ENCODE measurements at places on chromosomes 2 and 18.

- peak; percentile 0 for DNase-seq
These were observed 98.3 kb downstream of the GRB14 start for GRCh38 chr2:164523009-164523408.

DNA sequence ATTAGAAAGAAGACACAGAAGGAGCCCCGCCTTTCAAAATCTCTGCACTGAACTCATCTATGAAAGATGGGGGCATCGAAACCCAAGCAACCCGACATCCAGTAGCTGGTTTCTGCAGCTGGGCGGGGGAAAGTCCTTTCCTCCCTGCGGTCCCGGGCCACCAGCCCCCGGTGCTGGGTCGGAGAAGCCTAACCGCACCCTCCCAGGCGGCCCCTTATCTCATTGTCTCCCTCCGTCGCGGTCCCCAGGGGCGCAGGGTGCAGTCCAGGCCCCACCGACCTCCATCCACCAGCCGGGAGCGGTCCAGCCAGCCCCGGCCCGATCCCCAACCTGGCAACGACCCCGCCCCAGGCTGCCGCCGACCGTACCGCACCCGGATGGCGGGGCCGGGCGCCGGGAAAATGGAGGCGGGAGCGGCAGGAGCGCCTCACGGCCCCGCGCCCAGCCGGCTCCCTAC lies 452 bp downstream of the RAPH1 start:
- peak; percentile 3 for DNase-seq

DNA sequence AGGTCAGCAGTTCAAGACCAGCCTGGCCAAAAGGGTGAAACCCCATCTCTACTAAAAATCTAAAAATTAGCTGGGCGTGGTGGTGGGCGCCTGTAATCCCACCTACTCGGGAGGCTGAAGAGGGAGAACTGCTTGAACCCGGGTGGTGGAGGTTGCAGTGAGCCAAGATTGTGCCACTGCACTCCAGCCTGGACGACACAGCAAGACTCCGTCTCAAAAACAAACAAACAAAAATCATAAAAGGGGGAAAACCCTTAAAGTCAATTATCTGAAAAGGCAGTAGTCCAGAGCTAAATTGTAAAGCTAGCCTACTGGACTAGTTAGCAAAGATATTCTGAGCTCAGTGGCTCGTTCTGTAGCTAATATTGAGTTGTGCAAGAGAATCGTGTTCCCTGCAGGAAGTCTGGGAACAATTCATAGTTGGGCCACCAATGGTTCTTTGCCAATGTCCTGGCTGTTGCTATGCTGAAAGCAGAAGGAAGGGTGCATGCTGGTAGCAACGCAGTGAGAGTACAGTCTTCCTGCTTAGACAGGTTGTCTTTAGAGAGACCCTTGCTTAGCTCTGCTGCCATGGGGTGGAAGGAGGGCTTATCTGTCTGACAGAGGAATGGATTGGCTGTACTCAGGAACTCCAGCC lies 4.3 kb downstream of the TGOLN2 start:
- no peak for DNase-seq

DNA sequence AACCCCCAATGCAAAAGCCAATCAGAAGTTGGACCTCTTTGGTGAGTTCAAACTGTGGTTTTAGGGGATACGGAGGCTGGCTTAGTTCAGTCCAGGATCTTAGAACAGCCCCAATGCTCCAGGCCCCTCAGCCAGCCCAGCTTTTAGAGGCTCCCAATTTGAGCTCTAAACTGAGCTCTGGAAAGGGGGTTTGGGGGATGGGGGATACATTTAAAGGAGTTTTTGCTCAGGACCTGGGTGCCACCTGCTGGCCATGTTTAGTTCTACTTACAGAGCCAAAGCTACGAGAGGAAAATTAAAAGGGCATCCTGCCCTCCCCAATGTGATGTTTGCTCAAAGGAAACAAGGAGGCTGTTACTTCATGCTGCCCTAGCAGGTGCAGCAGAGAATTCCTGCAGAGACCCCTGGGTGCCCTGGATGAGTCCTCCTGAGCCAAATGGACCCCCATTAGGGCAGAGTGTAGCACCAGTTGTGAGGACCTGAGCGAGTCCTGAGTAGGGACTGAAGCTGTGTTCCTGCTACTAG lies 15.9 kb upstream of the TMEM214 start:
- DNase-seq = peak; percentile 47

Measured in foreskin fibroblast (primary cell).